ENCODE measurements at places on chromosomes 11 and 22. TPM values are rescaled to one million over a fixed set of nuclear protein-coding genes. Genes with fewer than 3 reads are reported as not detected.

PANX1 gene
- total RNA-seq: 4.8 TPM

DNA sequence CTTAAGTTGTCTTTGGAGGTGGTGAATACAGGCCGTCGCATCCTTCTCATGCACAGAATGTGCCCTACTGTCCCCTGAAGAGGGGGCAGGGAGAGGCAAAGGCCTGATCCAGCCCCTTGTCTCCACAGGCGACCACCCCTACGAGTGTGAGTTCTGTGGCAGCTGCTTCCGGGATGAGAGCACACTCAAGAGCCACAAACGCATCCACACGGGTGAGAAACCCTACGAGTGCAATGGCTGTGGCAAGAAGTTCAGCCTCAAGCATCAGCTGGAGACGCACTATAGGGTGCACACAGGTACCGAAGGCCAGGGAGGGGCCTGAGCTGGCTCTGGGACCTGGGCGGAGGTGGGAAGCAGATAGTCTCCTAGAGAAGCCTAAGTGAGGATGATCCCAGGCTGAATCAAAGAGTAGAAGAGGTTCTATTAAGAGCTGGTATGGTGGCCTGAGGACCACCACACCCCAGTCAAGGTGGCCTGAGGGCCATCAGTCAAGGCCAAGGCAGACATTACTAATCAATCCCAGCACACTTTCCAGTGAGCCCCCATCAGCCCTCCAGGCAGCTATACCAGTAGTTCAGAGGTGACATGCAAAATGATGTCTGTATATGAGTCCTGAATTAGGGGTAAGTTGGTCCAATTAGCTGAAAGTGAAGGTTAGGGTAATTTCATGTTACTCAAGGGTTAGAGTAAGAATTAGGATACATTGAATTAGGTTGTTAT, 49.0 kb upstream of the NNMT start:
- DNase-seq: no peak

IL17REL gene
- 0.11 TPM for total RNA-seq

GRCh38 chr11:96219981-96220623, 122.9 kb downstream of the MAML2 start:
- no peak for DNase-seq

GRCh38 chr11:10808235-10808552, 532 bp downstream of the EIF4G2 start:
- peak; percentile 83 for DNase-seq

- DNase-seq: no peak
Observed at GRCh38 chr11:47686151-47686550, 29.0 kb downstream of the AGBL2 start.

GRCh38 chr11:117887431-117888138, 11.1 kb upstream of the FXYD6 start:
- peak; percentile 16 for DNase-seq

OR51B2 gene
- not detected for total RNA-seq

DNA sequence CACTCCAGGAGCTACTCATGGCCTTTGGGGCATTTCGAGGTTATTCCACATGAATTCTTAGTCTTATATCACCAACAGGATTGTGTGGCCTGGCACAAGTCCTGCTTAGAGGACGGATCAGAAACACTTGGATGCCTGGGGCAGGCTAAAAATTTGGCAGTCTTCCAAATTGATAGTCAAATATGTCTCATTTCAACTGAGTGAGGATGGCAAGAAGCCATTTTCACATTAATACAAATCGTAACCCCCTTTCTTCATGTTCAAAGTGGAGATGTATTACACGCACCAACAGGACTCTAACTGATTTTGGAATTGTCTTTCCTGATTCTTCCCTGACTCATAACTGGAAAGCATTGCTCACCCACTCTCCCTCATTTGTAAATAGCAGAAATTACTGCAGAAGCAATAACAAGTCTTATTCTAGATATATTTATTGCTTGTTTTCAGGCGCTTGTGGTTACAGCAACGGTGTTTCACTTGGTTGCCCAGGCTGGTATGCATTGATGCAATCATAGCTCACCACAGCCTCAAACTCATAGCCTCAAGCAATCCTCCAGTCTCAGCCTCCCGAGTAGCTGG, 10.3 kb upstream of the CCDC86 start:
- DNase-seq: no peak

GAL gene
- total RNA-seq: 3.5 TPM

- no peak for DNase-seq
Observed at GRCh38 chr11:17718510-17718962, 835 bp upstream of the MYOD1 start.

GRCh38 chr11:124834526-124835180, 30.6 kb upstream of the ROBO3 start:
- no peak for DNase-seq

MRGPRE gene
- total RNA-seq: not detected

GRCh38 chr22:37329238-37330140, 47.2 kb downstream of the CYTH4 start:
- DNase-seq: no peak

DNA sequence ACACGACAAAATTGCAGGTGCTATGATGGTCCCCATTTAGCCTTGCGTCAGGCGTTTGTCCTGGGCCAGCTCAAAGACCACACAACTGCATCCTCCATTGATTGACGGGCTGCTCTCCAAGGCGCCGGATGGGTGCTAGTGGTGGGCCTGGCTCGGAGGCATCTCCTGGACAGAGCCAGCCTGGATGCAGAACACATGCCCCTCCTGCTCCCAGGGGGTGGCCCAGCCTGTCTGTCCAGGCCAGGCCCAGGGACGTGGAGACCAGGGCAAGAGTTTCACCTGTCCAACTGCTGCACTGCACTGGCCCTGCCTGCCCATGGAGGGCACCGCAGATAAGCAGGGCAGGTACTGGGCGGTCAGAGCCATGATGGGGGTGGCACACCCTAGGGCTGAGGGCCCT, 23.4 kb upstream of the FGF19 start:
- DNase-seq: no peak

GPR83 gene
- not detected for total RNA-seq

- DNase-seq: peak; percentile 38
Observed at GRCh38 chr11:108592591-108593213, 866 bp downstream of the EXPH5 start.

GRCh38 chr11:22456993-22457762, 119.0 kb downstream of the SLC17A6 start:
- DNase-seq: no peak

GRCh38 chr11:64718780-64719124, 4.2 kb downstream of the NRXN2 start:
- DNase-seq: no peak

DNA sequence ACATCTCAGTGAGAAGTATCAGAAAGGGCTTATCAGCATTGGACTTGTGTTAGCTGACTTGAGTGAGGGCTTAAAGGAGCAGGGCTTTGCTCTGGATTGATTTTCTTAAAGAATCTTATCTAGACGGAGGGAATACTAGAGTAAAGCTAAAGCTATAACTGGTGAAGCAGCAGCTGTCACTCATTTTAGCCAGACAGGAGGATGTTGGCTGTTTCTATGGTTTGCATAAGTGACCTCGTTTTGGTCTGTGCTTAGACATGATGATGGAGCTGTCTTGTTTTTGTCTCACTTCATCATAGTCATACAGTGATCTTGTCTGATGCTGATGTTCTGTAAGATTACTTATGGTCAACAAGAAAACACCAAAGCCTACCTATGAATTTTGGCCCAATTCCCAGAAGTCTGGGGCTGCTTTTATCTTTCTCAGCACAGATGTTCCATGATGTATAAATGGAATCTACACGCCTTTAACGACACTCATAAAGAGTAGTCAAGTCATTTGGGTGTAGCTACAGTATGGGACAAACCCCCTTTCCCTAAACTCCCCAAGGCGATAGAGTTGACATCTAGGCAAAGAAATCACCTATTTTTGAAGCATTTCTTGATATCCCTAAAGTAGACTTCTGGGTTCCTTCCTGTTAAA, 77.5 kb upstream of the UCP3 start:
- DNase-seq: no peak

GRCh38 chr11:127058524-127058923, 58.0 kb upstream of the KIRREL3 start:
- DNase-seq: no peak

MYRF gene
- 1.6 TPM for total RNA-seq

DNA sequence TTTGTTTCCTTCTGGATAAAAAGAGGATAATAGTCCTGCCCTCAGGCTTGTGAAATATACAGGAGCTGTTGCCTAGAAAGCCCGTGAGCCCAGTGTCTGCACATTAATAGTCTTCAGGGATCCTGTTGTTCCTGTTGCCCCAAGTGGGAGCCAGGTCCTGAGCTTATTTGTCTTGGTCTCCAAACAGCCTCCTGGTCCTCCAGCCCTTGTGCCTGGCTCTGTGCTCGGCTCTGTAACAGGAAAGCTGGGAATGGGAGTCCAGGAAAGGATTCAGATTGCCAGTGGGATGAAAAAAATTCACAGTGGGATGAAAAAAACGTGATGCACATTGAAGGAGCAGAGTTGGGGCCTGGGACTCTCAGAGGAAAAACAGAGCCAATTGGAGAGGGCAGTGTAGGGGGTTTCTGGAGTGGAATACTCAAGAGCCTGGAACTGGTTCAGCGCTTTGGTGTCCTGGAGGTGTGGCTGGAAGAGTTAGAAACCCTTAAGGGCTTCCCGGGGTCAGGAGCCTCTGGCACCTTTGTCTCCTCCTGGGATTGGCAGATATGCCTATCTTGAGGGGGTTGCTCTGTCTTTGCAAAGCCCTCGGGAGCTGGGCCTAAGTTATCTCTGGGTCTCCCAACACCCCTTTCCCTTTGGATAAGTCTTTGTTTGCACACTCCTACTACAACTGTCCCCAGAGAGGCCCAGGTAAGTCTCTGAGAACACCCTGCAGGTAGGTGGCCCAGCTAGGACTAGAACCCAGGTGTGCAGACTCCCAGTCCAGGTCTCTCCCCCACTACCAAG, 2.3 kb upstream of the INPPL1 start:
- no peak for DNase-seq

PHLDA2 gene
- total RNA-seq: 5.9 TPM

DNA sequence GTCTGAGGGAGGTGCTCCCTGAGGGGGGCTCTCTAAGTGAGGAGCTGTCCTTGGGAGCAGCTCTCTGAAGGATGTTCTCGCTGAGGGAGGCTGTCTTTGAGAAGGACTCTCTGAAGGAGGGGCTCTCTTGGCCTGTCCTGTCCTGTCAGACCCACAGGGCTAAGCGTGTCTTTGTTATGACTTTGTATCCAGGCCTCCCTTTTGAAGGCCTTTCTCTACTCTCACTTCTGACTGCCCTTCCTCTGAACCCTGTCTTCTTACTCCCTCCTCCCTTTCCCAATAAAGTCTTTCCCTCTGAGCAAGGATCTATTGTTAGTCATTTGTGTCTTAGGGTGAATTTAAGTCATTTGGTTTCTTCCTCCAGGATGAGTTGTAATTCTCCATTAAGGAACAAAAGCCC, 330.1 kb upstream of the PLET1 start:
- DNase-seq: no peak
